ENCODE measurements at places on chromosomes 12 and 14.

DNA sequence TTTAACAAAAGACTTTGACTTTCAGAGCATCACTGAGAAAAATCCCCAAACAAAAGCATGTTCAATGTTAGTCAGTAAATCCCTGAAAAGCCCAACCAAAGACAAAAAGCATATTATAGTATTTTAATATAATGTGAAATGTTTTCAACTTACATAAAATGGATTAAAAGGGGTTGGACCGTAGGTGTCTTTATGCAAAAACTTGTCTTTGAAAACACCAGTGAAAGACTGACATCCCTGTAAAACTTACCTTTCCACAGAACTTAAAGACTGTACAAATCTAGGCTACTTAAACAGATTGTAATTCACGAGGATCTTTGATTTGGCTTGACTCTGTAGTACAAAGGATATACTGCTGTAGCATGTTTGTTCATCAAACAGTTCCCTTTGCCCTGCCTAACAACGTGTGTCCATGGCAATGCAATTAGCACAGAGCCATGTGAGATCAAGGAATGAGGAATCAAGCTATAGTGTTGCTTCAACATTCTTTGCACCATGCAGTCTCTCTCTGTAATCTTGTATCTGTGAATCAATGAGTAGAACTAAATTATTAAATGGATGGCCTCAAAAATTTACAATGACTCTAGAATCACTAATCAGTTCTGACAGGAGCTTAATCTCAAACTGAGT, 138.5 kb upstream of the SYT1 start:
- no peak for DNase-seq
- no peaks in the 10 kb centered on the region for H3K27me3 ChIP-seq
- no peaks in the 10 kb centered on the region for H3K4me1 ChIP-seq
- H3K27ac ChIP-seq = no peak overlapping the region
- H3K4me3 ChIP-seq = no peak overlapping the region

- H3K27ac ChIP-seq = no peak overlapping the region
- H3K36me3 ChIP-seq = no peaks in the 10 kb centered on the region
- H3K27me3 ChIP-seq = no peaks in the 10 kb centered on the region
- no peaks in the 10 kb centered on the region for H3K4me1 ChIP-seq
- DNase-seq = no peak
Measured at GRCh38 chr12:22333713-22334409, 646 bp downstream of the ST8SIA1 start.

- no peaks in the 10 kb centered on the region for H3K36me3 ChIP-seq
- H3K27ac ChIP-seq = peak overlapping the region; percentile 62
- H3K4me1 ChIP-seq = no peaks in the 10 kb centered on the region
- H3K27me3 ChIP-seq = no peaks in the 10 kb centered on the region
- no peak for DNase-seq
- H3K4me3 ChIP-seq = peak overlapping the region; percentile 94
Measured at GRCh38 chr12:132686825-132687210, 324 bp downstream of the POLE start.

DNA sequence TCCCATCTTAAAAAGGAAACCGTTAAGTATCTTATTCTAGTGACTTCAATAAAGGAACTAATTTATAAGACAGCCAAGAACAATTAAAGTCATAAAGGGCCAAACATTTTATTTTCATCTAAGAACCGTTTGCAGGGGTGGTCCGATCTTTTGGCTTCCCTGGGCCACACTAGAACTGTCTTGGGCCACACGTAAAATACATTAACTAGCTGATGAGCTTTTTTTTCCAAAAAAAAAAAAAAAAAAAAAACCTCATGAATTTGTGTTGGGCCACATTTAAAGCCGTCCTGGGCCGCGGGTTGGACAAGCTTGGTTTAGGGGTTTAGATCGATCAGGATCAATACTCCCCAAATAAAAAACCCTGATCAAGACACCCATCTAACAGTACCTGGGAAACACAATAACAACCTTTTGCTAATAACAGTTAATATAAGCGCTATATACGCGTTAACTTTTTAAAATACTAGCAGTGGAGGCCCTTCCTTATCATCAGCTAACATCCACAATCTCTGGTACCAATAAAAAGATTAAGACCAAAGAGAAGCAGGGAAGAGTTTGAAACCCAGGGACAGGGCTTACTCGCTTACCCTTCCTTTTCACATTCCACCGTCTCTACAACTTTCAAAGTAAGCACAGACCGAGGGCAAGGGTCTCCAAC, 1.1 kb downstream of the NAP1L1 start:
- peaks cover 54% of the 10 kb centered on the region for H3K4me1 ChIP-seq
- no peak for DNase-seq
- H3K4me3 ChIP-seq = peak overlapping the region; percentile 92
- no peaks in the 10 kb centered on the region for H3K27me3 ChIP-seq
- peak overlapping the region; percentile 97 for H3K27ac ChIP-seq
- peaks cover 20% of the 10 kb centered on the region for H3K36me3 ChIP-seq

GRCh38 chr12:133227281-133227852, 8.3 kb downstream of the ANHX start:
- no peak for DNase-seq
- no peak overlapping the region for H3K27ac ChIP-seq
- H3K4me1 ChIP-seq = no peaks in the 10 kb centered on the region
- no peak overlapping the region for H3K4me3 ChIP-seq

Measured in esophagus squamous epithelium (tissue), 5 donors.